ENCODE measurements at places on chromosomes 3 and 15.

- H3K36me3 ChIP-seq, result peaks cover 4% of the 10 kb centered on the region
- H3K4me1 ChIP-seq, result peaks cover 14% of the 10 kb centered on the region
- no peak overlapping the region for H3K27ac ChIP-seq
- no peaks in the 10 kb centered on the region for H3K27me3 ChIP-seq
- DNase-seq, result no peak
Observed at GRCh38 chr3:188319569-188319968, 165.6 kb downstream of the LPP start.

- H3K27ac ChIP-seq, result no peak overlapping the region
- H3K4me3 ChIP-seq, result no peak overlapping the region
- H3K27me3 ChIP-seq, result no peaks in the 10 kb centered on the region
- DNase-seq, result no peak
- peaks cover 6% of the 10 kb centered on the region for H3K4me1 ChIP-seq
- peaks cover 6% of the 10 kb centered on the region for H3K36me3 ChIP-seq
Observed at GRCh38 chr3:184164648-184165330, 9.6 kb downstream of the DVL3 start.

DNA sequence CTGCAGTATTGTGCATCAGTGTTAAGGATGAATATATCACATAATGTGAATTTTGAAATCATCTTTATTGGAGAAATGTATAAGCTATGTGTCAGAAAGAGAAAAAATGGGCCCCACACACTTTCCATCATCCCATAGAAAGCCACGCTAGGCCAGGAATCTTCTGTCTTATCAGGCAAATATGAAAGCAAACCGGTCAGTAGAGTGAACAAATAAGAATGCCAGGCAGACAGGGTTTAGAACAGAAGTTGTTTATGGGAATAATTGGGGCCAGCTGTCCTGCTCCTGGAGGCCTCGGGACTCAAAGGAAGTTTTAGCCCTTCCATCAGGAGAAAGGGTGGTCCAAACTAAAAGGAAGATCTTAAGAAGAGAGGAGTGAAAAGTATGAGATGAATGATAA, 39.5 kb downstream of the ZNF280D start:
- DNase-seq, result no peak
- no peak overlapping the region for H3K4me3 ChIP-seq
- no peak overlapping the region for H3K27ac ChIP-seq
- no peaks in the 10 kb centered on the region for H3K27me3 ChIP-seq
- no peaks in the 10 kb centered on the region for H3K4me1 ChIP-seq

DNA sequence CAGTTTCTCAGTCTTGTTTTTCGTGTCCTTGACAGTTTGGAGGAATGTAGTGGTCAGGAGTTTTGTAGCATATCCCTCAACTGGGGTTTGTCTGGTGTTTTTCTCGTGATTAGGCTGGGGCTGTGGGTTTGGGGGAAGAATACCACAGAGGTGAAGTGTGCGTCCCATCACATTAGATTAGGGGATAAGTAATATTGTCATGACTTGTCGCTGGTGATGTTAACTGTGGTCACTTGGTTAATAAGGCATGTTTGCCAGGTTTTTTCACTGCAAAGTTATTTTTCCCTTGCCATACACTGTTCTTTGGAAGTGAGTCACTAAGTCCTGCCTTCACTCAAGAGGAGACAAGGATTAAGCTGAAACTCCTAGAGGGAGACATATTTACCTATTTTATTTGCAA, 39.1 kb downstream of the PAK2 start:
- no peaks in the 10 kb centered on the region for H3K27me3 ChIP-seq
- H3K27ac ChIP-seq, result no peak overlapping the region
- H3K36me3 ChIP-seq, result peaks cover 43% of the 10 kb centered on the region
- H3K4me3 ChIP-seq, result no peak overlapping the region
- peaks cover 26% of the 10 kb centered on the region for H3K4me1 ChIP-seq

GRCh38 chr3:128780101-128780837, 54.3 kb downstream of the RAB7A start:
- H3K4me3 ChIP-seq, result no peak overlapping the region
- DNase-seq, result no peak
- H3K36me3 ChIP-seq, result peaks cover 1% of the 10 kb centered on the region

DNA sequence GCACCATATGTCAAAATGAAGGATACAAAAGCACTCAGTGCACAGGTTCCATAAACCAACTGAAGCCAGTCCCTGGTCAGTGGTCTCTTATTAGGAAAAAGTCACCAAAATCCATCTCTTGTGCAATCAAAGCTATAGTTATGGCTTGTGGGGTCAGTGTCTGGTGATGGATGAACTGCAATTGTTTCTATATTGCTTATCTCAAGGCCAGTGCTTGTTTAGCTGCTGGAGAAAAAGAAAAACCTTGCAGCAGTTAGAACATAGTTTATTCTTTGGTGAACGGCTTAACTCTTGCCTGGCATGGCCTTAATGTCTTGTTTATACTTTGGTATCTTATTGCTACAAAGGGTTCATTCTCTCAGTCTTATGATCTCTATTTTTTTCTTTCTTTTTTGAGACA, 2.9 kb upstream of the UQCRC1 start:
- peaks cover 20% of the 10 kb centered on the region for H3K4me1 ChIP-seq
- no peak for DNase-seq
- H3K27me3 ChIP-seq, result peaks cover 6% of the 10 kb centered on the region
- no peak overlapping the region for H3K27ac ChIP-seq
- H3K36me3 ChIP-seq, result peaks cover 9% of the 10 kb centered on the region

- H3K27ac ChIP-seq, result no peak overlapping the region
- no peak for DNase-seq
- no peak overlapping the region for H3K4me3 ChIP-seq
- H3K27me3 ChIP-seq, result no peaks in the 10 kb centered on the region
- no peaks in the 10 kb centered on the region for H3K36me3 ChIP-seq
Observed at GRCh38 chr3:90069748-90070147, 962.3 kb downstream of the EPHA3 start.

DNA sequence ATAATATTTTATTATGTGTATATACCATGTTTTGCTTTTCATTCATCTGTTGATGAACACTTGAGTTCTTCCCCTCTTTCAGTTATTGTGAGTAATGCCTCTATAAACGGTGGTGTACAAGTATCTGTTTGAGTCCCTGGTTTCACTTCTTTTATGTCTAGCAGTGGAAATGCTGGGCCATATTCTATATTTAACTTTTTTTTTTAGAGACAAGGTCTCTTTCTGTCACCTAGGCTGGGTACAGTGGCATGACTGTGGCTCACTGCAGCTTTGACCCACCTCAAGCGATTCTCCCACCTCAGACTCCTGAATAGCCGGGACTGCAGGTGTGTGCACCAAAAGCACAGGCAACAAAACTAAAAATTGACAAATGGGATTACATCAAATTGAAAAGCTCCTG, 19.9 kb downstream of the GOLM2 start:
- no peak overlapping the region for H3K4me3 ChIP-seq
- H3K27ac ChIP-seq, result no peak overlapping the region

DNA sequence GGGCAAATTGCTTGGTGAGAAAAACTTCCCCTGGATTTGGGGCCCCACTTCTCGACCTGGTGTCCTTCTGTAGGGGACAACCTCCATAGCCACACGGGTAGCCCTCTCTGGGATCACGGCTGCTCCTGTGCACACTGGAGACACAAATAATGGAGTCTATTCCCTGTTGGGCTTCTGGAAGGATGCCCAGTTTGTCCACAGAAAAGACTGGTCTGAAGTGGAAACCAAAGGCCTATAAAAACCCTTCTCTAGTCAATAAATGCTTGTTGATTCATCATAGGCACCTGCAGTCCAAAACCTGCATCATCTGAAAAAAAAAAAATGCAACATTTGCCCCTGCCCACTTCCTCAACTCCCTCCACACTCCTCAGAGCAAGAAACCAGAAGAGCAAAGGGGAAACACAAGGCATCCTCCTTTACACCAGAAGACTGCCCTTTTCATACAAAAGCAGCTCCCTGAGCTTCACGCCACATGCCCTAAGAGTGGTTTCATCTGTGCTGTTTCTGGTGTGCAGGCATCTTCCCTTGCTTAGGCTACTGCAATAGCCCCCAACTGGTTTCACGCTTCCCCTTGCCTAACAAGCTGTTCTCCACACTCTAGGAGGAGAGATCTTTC, 36.3 kb downstream of the SRGAP3 start:
- H3K27ac ChIP-seq, result no peak overlapping the region
- DNase-seq, result no peak
- H3K4me1 ChIP-seq, result peaks cover 55% of the 10 kb centered on the region

DNA sequence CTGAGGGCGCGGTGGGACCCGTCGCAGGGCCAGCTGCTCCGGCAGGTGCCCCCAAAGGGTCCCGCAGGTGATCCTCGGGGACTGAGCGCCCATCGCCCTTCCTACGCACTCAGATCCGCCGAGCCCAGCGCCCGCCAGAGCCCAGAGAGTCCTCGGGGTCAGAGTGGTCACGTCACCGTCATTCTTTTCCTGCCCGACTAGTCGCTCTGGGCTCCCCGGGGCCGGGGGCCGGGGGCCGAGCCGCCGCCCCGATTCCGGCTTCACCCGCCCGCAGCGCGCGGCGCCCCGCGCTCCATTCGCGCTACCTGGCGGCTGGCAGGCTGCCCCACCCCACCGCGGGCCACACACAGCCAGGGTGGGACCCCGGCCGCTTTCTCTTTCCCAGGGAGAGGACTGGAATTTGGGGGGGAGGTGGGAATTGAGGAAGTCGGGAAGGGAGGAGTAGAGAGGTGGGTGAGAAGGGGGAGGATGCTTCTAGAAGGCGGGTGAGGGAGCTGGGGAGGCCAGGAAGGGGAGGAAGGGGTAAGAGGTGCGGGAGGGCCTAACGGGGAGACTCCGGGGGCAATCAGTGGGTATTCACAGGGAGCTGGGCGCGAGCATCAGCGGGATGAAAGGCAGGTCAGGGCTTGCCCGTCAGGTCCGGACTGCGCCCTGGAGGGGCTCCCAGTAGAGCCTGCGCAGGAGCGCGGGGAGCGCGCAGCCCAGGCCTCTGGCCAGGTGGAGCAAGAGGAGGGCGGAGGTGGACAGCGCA, 36.1 kb upstream of the EPHB3 start:
- no peaks in the 10 kb centered on the region for H3K36me3 ChIP-seq
- peak overlapping the region; percentile 79 for H3K4me3 ChIP-seq
- peaks cover 83% of the 10 kb centered on the region for H3K27me3 ChIP-seq
- peaks cover 13% of the 10 kb centered on the region for H3K4me1 ChIP-seq

- peaks cover 6% of the 10 kb centered on the region for H3K36me3 ChIP-seq
- DNase-seq, result no peak
- no peaks in the 10 kb centered on the region for H3K27me3 ChIP-seq
Observed at GRCh38 chr3:190556351-190556750, 42.5 kb downstream of the IL1RAP start.

DNA sequence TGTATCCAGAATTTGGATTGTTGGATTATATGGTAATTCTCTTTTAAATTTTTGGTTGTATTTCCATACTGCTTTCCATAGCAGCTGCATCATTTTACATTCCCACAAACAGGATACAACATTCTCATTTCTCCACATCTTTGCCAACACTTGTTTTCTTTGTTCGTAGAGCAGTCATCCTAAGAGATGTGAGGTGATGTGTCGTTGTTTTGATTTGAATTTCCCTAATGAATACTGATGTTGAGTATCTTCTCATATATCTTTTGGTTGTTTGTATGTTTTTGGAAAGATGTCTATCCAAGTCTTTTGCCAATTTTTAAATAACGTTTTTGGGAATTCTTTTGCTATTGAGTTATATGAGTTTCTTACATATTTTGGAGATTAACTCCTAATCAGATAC, 93.6 kb downstream of the GMNC start:
- no peaks in the 10 kb centered on the region for H3K27me3 ChIP-seq
- no peak overlapping the region for H3K4me3 ChIP-seq
- no peak for DNase-seq
- H3K27ac ChIP-seq, result no peak overlapping the region
- H3K4me1 ChIP-seq, result no peaks in the 10 kb centered on the region

- no peaks in the 10 kb centered on the region for H3K36me3 ChIP-seq
- H3K27ac ChIP-seq, result no peak overlapping the region
- H3K27me3 ChIP-seq, result peaks cover 2% of the 10 kb centered on the region
- H3K4me1 ChIP-seq, result no peaks in the 10 kb centered on the region
- no peak overlapping the region for H3K4me3 ChIP-seq
- DNase-seq, result no peak
Observed at GRCh38 chr3:169299129-169299528, 364.4 kb downstream of the MECOM start.

- H3K36me3 ChIP-seq, result no peaks in the 10 kb centered on the region
- peaks cover 6% of the 10 kb centered on the region for H3K4me1 ChIP-seq
- no peaks in the 10 kb centered on the region for H3K27me3 ChIP-seq
- DNase-seq, result no peak
- no peak overlapping the region for H3K4me3 ChIP-seq
- no peak overlapping the region for H3K27ac ChIP-seq
Observed at GRCh38 chr3:161414907-161415306, 43.6 kb upstream of the SPTSSB start.

- no peaks in the 10 kb centered on the region for H3K4me1 ChIP-seq
- H3K27ac ChIP-seq, result peak overlapping the region; percentile 23
- DNase-seq, result no peak
Observed at GRCh38 chr15:31405200-31405920, 78.7 kb downstream of the KLF13 start.

- peaks cover 19% of the 10 kb centered on the region for H3K4me1 ChIP-seq
- peaks cover 6% of the 10 kb centered on the region for H3K36me3 ChIP-seq
Observed at GRCh38 chr3:56397798-56398197, 70.5 kb downstream of the ERC2 start.

- H3K27ac ChIP-seq, result no peak overlapping the region
- H3K27me3 ChIP-seq, result no peaks in the 10 kb centered on the region
- no peak overlapping the region for H3K4me3 ChIP-seq
- no peaks in the 10 kb centered on the region for H3K36me3 ChIP-seq
- peaks cover 7% of the 10 kb centered on the region for H3K4me1 ChIP-seq
- no peak for DNase-seq
Observed at GRCh38 chr3:64924961-64925360, 237.2 kb upstream of the ADAMTS9 start.

- H3K27me3 ChIP-seq, result no peaks in the 10 kb centered on the region
- H3K27ac ChIP-seq, result peak overlapping the region; percentile 53
- no peak for DNase-seq
- peak overlapping the region; percentile 85 for H3K4me3 ChIP-seq
- H3K36me3 ChIP-seq, result no peaks in the 10 kb centered on the region
Observed at GRCh38 chr3:109355625-109356441, 18.5 kb upstream of the DPPA4 start.

DNA sequence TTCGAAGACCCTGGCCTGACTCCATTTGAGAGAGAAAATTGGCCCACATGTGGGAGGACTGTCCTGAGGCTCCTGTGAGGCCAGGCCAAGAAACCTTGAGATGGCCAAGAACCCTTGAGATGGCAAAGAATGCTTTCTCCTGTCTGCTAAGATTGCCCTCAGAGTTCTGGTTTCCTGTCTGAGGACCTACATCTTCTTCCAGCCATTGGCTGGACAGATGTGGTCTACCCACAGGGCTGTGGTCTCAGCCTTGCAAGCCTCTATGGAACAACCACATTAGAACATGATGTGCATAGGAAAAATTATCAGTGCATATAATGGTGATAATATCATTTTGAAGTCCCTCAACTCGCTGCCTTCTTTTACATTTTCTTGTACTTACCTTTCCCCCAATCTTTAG, 10.8 kb upstream of the RASA2 start:
- no peaks in the 10 kb centered on the region for H3K4me1 ChIP-seq
- H3K36me3 ChIP-seq, result peaks cover 4% of the 10 kb centered on the region
- no peak overlapping the region for H3K4me3 ChIP-seq
- H3K27ac ChIP-seq, result no peak overlapping the region
- peaks cover 8% of the 10 kb centered on the region for H3K27me3 ChIP-seq

DNA sequence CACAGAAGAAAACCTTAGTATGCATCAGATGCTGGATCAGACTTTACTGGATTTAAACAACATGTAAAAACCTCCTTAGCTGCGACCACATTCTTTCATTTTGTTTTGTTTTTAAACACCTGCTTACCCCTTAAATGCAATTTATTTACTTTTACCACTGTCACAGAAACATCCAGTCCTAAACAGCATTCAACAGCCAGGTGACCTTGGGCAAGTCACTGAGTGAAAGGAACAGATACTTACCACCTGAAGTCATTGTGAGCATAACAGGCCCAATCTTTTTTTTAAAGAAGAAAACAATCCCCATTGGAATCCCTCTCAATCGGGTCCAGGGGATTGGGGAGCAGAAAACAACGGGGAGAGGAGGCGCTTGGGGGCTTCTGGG, 390 bp downstream of the STARD5 start:
- H3K4me3 ChIP-seq, result peak overlapping the region; percentile 96
- peak overlapping the region; percentile 51 for H3K27ac ChIP-seq
- H3K27me3 ChIP-seq, result peaks cover 27% of the 10 kb centered on the region
- no peaks in the 10 kb centered on the region for H3K36me3 ChIP-seq
